ENCODE measurements at places on chromosomes 16 and 17. TPM values are rescaled to one million over a fixed set of nuclear protein-coding genes. Genes with fewer than 3 reads are reported as not detected.
A peak's percentile ranks its signal among the peaks of the same experiment; 100 is the strongest.

- DNase-seq: no peak
These were observed 47.1 kb downstream of the LITAF start for GRCh38 chr16:11539641-11540050.

DNA sequence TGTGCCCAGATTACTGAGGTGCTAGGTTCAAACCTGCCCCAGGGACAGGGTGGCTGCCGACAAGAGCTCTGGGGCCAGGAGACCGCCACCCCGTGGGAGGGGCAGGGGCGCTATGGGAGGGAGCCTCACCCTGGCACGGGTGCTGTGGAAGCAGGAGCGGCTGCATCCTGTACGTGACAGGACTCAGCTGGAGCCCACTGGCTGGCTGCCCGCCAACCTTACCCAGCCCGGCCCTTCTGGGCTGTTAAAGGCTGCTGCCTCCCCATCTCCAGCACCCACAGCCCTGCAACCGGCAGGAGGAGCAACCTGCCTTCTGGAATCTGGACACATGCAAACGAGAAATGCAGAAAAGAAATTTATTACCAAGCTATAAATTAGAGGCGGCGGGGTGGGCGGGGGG lies 11.2 kb downstream of the PAM16 start:
- DNase-seq: peak; percentile 52

- no peak for DNase-seq
These were observed 25.1 kb downstream of the MINK1 start for GRCh38 chr17:4858068-4858881.

SLC4A1 gene
- polyA plus RNA-seq: not detected

- DNase-seq: no peak
These were observed 7.2 kb downstream of the CENPX start for GRCh38 chr17:82015311-82015971.

- DNase-seq: no peak
These were observed 24.5 kb upstream of the ITGAX start for GRCh38 chr16:31330553-31330890.

- no peak for DNase-seq
These were observed 106.6 kb downstream of the CLEC16A start for GRCh38 chr16:11050944-11051343.

GRCh38 chr17:54947396-54947795 lies 21.1 kb downstream of the COX11 start:
- DNase-seq: no peak

GRCh38 chr16:8099586-8099985 lies 490.7 kb downstream of the TMEM114 start:
- no peak for DNase-seq

HSD17B1 gene
- polyA plus RNA-seq: 2.9 TPM

NPIPB6 gene
- polyA plus RNA-seq: 0.22 TPM

CDYL2 gene
- polyA plus RNA-seq: 0.93 TPM

GRCh38 chr16:72434159-72434558 lies 262.2 kb upstream of the PMFBP1 start:
- peak; percentile 47 for DNase-seq

DNA sequence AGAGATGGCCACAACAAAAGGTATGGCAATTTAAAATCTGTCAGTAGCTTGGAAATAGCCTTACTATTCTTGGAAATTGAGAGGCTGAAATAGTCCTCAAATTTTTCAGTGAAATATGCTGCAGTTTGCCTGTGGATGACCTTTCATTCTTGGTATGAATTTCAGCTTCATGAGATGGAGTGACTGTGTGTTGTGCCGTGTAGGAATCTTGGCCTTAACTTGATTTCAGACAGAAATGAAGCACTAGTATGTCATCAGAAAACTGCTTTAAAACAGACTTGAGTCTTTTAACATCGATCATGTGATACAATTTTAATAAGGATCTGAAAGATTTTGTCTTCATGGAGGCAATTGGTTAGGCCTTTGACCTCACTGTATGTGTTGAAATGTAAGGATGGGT lies 247.2 kb downstream of the CNTNAP4 start:
- no peak for DNase-seq

GSE1 gene
- polyA plus RNA-seq: 30.8 TPM

GNAO1 gene
- 0.07 TPM for polyA plus RNA-seq

DNA sequence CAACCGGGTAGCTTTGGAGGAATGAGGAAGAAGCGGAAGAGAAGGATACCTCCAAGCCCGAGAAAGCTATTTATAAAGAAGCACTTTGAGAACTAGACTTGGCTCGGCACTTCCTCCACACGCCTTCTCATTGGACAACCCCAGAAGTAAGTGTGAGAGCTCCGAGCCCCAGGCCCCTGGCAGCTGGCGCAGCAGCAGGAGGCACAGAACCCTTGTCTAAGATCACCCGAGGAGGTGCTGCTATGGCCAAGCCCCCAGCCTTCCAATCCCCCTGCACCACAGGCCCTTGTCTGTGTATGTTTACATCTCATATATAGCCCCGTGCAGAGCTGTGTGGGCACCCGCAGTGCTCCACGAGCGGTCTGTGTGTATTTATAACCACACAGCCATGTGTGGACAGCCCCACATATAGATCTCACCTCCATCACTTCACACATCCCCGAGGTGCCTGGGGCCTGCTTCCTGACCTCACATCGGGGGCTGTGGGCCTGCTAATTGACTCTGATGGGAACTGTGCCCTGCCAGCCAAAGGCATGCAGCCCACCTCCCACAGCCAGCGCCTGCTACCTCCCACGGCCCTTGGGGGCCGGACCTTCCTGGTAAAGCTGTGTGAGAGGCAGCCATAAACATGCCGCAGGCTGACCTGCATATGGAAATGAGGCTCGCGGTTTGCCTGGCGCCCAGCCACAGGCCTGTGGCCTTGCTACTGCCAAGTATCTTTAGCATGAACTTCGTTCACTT lies 96.1 kb downstream of the C17orf67 start:
- peak; percentile 82 for DNase-seq

DNA sequence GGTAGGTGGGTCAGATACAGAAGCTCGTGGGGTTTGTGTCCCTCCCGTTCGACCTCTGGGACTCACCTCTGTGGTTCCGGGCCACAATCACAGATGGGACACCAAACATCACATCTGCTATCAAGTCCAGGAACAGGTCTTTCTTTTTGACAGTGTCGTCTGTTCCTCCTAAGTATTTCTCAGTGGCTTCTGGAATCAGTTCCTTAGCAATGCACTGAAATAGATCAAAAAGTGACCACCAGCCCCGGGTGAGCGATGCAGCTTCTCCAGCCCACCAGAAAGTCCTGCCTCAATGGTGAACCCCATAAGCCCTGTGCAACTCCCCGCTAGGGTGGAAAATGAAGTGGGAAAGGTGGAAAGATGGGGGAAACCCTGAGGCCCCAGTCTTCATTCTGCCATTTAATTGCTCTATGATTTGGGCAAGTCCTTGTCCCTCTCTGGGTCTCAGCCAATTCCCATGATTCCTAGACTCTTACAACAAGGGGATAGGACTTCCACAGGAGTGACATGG lies 22.4 kb downstream of the CES1 start:
- no peak for DNase-seq

DNA sequence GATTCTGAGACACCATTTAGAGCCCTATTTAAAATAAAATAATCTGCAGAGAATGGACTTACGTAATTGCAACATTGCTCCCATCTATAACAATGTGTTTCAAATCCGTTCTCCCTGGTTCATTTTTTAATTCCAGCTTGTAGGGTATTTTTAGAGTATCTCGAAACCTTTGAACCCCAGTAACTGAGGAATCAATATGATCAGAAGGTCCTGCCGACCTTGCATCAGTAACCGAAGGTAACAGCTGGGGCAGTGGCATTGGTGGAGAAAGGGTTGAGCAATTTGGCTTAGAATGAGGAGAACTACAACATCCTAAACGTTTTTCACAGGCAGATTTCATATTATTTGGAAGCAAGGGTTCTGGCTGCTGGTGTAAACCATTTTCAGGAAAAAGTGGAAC lies 49.3 kb downstream of the N4BP1 start:
- no peak for DNase-seq

DNA sequence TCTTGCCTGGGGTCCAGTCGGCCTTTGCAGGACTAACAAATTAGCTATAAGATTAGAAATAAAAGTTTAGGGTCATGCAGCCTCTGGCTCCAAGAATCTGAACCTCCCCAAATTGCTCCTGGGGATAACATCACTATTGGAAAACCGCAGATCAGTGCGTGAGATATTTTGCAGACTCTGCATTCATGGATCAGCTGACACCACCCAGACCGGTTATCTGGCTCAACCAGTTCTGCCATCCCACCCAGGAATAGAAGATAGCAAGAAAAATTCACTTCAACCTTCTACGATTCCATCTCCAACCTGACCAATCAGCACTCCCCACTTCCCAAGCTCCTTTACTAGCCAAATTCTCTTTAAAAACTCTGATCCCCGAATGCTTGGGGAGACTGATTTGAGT lies 4.3 kb upstream of the PGS1 start:
- DNase-seq: no peak

DNA sequence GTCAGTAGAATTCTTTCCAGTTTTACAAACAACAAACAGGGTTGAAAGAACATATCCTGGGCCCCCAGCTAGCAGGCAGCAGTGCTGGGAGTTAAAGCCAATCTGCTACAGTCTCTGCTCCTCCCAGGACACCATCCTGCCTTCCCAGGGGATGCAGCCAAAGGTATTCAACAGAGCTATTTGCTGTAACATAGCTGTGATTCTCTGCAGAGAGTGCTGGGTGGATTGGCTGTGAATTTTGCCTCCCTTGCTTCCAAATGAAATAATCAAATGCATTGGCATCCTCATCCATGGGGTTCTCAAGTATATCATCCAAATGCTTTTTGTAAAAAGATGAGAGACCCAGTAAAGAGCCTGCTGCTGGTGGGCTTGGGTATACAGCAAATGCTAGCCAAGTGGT lies 124.3 kb downstream of the NPIPB5 start:
- no peak for DNase-seq

ITGAL gene
- not detected for polyA plus RNA-seq

DNA sequence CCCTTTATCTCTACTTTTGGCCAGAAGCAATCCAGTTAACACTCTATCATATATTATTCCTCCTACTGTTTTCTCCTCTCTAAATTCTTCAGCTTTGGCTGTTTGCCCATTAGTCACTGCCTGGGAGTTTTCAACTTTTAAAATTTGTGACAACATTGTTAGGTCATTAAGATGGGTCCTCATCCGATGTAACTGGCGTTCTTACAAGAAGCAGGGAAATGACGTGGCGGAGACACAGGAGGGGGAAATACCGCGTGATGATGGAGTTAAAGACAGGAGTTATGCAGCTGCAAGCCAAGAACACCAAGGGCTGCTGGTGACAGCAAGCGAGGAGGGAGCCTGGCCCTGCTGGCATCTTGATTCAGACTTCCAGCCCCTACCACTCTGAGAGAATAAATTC lies 34.8 kb upstream of the CPHXL start:
- peak; percentile 11 for DNase-seq

DNA sequence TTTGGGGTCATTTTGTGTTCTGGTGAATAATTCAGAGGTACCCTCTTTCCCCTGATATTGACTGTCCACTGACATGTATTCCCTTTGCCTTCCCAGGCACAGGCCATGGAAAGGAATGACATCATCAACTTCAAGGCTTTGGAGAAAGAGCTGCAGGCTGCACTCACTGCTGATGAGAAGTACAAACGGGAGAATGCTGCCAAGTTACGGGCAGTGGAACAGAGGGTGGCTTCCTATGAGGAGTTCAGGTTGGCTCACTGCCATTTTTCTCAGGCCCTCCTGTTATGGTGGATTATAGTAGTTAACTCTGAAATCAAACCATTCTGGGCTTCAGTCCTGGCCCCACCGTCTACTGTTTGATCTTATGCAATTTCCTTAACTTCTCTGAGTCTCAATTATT lies 1.6 kb upstream of the EFTUD2 start:
- DNase-seq: peak; percentile 83

HSD11B2 gene
- polyA plus RNA-seq: 0.26 TPM

SLC52A1 gene
- not detected for polyA plus RNA-seq

DNA sequence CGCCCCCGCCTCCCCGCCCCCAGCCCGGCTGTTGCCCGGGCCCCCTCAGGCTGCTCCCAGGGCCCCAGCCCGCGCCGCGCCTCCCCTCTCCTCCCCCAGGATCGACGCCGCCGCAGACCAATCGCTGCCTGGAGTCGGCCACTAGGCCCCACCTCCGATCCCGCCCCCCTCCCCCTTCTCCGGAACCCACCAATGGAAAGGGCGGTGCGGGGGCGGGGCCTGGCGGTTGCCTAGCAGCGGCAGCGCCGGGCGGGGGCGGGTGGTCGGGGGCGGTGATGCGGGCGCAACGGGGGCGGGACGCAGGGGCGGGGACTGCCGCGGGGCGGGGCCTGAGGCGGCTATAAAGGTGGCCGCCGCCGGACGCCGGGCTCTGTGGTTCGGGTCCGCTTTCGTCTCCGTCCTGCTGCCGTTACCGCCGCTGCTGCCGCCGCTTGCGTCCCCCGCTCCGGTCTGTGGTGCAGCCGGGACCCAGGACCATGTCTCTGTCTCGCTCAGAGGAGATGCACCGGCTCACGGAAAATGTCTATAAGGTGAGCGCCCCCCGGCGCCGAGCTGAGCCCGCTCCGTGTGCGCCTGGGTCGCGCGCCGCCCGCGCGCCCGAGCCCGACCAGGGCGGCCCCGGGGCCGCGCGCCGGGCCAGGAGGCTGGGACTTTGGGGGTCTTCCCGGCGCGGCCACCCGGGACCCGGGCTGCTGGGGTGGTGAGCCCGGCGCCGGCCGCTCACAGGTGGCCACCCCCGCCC lies at the start of gene BAIAP2:
Gene BAIAP2 (plus strand): TSS at position 373 of the 742 bp plus-strand sequence. CDS start 104 bp downstream, at position 477.
- peak; percentile 90 for DNase-seq

GRCh38 chr17:55420067-55420775 lies 1.4 kb downstream of the MMD start:
- DNase-seq: no peak

GRCh38 chr17:31260151-31260550 lies 36.9 kb downstream of the OMG start:
- no peak for DNase-seq

KIF2B gene
- polyA plus RNA-seq: not detected

NLRC3 gene
- not detected for polyA plus RNA-seq

DNA sequence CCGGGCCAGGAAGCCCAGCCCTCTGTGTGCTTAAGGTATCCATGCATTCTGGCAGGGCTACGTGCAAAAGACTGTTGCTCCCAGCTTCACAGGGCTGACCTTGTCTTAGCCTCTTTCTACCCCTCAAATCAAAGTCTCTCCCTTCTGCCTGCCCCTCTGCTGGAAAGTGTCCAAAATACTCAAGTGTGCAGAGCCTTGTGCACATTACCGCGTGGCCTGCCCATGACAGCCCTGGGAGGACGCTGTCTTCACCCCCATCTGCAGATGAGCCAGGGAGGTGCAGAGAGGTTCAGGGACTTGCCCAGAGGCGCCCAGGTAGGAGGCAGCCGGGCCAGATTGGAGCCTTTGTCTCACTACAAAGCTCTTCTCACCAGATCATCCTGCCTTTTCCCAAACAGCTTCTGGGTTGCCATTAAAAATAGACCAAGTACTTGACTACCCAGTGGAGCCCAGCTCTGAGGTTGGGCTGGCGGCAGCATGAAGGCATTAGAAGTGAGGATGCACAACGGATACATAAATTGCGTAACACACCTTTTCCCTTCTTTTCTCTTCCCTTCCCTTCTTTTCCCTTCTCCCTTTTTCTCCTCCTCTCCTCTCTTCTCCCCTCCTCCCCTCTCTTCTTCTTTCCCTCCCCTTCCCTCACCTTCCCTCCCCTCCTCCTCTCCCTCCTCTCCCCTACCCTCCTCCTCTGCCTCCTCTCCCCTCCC lies 3.5 kb downstream of the CACNG4 start:
- no peak for DNase-seq

- no peak for DNase-seq
These were observed 15.7 kb upstream of the BAHCC1 start for GRCh38 chr17:81379523-81379942.

DRC3 gene
- polyA plus RNA-seq: 0.55 TPM

- DNase-seq: no peak
These were observed 5.8 kb downstream of the PRSS22 start for GRCh38 chr16:2852003-2852730.

GRCh38 chr16:11145819-11146211 lies 110.2 kb downstream of the SOCS1 start:
- DNase-seq: no peak

- no peak for DNase-seq
These were observed 201.1 kb downstream of the FTO start for GRCh38 chr16:53905028-53905427.

Data from IMR-90 (cell line).